ENCODE measurements at places on chromosomes 6 and 20. TPM values are rescaled to one million over a fixed set of nuclear protein-coding genes. Genes with fewer than 3 reads are reported as not detected.

DNA sequence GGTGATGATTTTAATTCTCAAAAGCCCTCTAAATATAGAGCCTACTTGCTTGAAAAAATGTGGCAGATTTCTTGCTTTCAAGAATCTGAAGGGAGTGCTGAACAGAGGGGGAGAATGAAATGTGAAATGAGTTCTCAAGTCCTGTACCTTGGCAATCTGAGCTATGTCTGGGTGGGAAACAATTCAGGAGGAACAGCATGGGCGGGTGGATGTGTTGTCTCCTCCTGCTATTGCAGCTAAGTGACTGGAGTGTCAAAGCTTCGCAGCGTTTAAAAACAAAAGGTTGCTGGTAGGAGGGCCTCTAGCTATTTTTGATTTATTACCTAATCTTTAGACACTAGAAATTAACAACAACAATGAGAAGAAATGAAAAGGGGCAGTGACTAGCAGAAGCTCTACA, 102.5 kb upstream of the ARG1 start:
- no peak for DNase-seq

Gene SAMD10
- total RNA-seq: 3.6 TPM

DNA sequence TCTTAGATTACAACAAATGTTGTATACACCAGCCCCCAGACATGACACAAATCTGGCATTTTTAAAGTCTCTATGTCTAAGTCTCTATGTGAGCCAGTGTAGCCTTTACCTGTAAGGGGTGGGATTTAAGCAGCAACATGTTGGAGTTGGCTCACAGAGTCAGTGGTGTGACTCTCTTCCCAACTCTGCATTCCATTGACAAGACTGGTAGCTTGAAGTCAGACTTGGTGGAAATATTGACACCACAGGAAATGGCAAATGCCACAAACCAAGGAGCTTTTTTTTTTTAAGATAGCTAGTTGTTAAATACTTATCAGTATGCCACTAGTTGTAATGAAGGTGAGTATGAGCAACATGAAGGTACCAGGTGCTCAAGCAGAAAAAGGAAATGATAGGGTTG, 103.1 kb upstream of the SMLR1 start:
- no peak for DNase-seq

GRCh38 chr6:160396292-160396691, 48.1 kb downstream of the SLC22A3 start:
- DNase-seq: no peak

GRCh38 chr6:73955800-73956199, 259.8 kb downstream of the CD109 start:
- no peak for DNase-seq

All from NCI-H460 (cell line).